ENCODE measurements at places on chromosomes 3 and 15.

DNA sequence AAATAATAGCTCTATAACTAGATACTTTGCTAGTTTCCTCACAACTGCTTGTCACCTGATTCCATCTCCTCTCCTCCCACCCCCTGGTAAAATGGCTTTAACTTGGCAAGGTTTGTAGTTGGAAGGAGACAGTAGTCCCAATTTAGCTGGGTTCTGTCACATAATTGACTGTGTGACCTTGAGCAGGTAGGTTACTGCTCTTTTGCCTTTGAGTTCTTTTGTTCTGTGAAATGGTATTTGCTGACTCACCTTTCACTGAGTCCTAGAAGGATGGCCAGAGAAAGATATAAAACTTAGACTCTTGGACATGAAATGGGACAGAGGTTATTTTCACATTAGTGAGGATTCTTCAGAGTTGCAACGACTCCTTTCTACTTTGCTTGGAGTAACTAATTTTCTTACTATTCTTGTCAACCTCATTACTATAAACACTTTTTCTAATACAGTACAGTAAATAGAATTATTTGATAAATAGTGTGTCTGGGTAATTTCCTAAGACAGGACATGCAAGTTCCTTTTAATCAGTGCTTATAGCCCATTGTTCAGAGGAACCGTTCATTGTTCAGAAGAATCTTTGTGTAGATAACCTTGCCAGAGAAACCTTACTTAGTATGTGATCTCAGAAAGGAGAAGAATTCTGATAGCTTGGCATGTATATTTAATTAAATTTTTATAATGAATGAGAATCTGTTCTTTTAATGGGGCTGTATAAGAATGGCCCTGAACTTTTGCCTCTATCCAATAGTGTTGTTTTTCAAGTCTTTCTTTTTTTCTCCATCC lies 14.3 kb downstream of the AKAP13 start:
- peak; percentile 33 for DNase-seq

DNA sequence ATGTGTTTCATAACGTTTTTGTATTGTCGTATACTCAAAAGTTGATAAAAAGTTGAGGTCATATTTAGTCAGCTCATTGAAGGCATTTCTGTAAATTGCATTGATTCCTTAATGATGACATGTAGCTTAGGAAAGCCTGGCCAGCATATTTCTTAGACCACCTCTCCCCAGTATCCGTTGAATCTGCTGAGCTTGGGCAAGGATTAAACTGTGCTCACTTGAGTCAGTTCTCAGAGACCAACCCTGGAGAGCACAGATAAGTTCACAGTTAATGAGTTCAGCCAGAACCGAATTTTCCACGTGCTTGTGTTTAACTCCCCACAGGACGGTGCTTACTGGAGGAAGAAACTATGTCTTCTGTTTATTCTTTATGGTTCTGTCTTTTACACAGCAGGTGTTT lies 132.7 kb downstream of the SLC25A26 start:
- DNase-seq, result no peak

DNA sequence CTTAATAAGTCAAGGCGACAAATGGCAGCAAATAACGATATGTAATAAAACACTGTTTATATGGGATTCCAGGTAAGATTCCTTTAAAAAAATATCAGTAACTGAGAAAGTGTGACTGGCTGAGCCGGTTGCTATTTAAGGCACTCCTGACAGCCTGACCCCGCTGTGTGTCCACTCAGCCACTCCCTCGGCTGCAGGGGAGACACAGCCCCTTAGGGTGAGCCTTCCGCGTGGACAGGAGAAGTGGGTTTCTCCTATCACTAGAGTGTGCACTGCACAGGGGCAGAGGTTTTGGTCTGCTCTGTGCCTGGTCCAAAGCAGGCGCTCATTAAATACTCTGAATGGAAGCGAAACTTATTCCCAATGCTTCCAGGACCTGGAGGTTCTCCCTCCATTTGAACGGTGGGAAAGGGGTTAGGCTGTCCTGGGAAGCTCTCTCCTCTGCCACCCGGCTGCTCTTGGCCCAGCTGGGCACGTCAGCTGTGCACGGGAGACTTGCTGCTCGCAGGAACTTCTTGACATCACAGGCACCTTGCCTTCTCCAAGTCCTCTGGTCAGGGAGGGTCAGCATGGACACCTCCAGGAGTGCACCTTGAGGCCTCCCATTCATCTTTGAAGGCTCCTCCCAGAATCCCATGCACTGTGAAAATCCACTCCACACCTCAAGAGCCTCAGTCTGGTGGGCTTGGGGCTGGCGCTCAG lies 43.3 kb upstream of the SLCO2A1 start:
- no peak for DNase-seq

GRCh38 chr3:105195260-105195659 lies 171.4 kb upstream of the ALCAM start:
- DNase-seq, result peak; percentile 42

DNA sequence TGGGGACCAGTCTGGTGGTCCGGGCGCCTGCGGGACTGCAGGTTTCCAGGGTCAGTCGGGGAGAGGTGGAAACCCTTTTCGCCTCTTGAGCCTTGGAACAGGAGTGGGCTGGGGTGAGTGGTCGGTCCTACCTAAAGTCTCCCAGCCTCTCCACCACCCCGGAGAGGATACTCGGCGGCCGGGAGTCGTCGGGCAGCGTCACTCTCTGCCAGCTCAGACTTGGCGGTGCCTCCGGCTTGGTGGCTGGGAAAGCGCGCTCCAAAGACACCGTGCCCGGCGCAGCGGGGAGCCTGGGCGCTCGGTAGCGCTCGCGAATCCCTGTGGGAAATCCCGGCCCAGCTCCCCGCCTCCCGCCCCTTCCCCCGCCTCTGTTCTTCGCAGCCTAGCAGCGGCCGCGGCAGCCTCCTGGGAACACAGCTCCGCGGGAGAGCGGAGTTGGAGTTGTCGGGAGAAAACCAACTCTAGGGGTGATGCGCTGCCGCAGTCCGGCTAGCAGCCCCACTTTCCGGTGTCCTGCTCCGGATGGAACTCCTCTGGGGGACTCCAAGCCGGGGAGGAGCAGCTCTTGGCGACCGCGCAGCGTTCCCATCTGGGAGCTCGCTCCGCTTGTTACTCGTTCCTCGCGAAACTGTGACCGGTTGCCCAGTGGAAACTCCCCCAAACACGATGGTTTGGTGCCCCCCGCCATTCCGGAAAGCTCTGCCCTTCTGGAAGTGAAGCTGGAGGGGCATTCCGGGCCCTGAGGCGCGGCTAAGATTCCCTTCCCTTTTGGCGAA lies 1.4 kb downstream of the EPHB1 start:
- no peak for DNase-seq

- DNase-seq, result no peak
Observed at GRCh38 chr3:64121750-64122311, 98.5 kb upstream of the PSMD6 start.

GRCh38 chr3:69803681-69804270 lies 64.5 kb downstream of the MITF start:
- DNase-seq, result no peak

- DNase-seq, result no peak
Observed at GRCh38 chr3:71843071-71843470, 58.1 kb upstream of the PROK2 start.

DNA sequence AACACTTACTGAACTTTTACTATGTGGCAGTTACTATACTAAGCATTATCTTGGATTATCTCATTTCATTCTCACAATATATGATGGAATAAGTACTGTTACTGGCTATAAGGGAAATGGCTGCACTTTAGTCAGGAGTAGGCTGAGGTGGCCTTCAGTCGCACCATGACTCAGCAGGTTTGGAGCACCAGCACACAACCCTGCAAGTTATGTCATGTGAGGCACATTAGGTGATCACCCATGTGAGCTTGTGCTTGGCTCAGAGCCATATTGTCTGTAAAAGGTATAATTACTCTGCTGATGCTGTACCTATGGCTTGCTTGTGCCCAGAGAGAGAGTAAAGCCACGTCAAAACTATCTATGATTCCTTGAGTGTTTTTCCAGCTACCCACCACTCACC lies 54.1 kb upstream of the TIPARP start:
- DNase-seq, result no peak

GRCh38 chr3:64329037-64329436 lies 103.8 kb upstream of the PRICKLE2 start:
- DNase-seq, result no peak

DNA sequence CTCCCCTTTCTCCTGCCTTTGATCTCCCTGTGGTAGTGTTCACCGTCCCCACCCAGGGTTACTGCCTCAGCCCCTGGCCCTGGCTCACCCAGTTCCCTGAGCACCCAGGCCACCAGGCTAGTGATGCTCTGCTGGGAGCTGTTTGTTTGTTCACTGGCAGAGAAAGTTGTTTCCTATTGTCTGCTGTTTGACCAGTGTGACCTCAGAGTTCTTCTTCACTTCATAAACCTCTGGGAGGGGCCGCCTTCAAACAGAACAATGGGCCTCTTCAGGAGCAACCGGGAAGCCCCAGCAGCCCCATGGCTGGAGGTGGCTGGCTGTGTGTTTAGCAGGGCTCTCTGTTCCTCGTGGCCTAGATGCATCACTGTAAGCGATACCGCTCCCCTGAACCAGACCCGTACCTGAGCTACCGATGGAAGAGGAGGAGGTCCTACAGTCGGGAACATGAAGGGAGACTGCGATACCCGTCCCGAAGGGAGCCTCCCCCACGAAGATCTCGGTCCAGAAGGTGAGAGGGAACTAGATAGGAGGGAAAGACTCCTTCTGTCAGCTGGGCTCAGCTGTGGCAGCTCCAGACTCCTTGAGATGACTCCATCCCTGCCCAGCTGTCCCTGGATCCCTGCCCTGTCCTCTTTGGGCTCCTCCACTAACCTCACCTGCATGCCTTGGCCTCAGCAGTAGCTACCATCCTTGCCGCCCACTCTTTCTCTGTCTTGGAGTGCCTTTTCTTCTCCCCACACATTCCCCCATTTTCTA lies 3.4 kb downstream of the CLK3 start:
- no peak for DNase-seq

GRCh38 chr3:100429187-100429716 lies 27.9 kb downstream of the LNP1 start:
- DNase-seq, result no peak

DNA sequence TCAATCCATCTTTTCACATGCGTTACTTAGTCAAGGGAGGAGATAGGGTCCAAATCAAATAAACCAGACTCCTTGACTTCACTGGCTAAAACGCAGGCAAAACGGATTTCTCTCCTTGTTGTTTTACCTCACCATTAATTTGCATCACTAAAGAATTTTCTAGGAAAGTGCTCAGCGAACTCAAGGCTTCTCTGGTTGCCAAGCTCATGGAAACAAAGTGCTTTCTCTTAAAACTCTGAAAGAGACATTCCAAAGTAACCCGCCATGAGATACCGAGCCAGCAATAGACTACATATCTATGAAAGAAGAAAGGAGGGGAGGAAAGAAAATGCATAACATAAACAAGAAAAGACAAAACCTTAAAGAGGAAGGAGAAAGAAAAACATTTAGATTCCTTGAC lies 211.7 kb upstream of the WNT5A start:
- DNase-seq, result no peak

- no peak for DNase-seq
Observed at GRCh38 chr15:84883916-84884781, at the start of gene SLC28A1. TSS of gene SLC28A1 (plus strand) at chr15:84884662. CDS start at chr15:84887761, 3,099 bp downstream.

GRCh38 chr3:127394984-127395662 lies 107.3 kb upstream of the PRR20G start:
- DNase-seq, result no peak

DNA sequence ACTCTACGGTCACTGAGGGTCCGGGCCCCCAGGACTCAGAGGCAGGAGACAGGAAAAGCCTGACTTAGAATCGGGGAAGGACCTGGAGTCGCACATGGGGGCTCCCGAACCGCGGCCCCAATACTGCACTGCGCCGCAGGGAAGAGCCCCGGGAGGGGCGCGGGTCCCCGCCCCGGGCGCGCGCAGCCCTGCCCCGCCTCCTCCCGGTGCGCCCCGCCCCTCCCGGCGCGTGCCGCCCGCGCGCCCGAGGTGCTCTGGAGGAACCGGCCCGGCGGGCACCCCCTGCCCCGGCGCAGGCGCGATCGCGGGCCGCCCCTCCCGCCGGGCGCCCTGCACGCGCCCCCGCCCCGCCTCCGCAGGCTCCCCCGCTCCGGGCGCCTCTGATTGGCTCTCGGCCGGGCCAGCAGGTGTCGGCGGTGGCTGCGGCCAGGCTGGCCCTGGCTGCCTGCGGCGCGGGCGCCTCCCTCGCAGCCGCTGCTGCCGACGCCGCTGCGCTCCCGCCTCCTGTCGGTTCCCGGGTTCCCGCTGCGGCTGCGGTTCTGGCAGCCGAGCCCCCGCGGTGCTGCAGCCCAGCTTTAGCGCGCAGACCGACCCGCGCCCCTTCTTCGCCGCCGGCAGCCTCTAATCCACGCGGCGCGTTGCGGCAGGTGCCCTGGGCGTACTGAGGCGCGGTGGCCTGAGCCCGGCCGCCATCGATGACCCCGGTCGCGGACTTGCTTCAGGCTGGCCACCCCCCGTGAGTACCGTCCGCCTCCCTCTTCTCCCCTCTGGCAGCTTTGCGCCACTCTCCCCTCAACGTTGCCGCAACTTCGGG lies at the start of gene MYRIP:
Gene MYRIP, plus strand, starts transcription at position 429 of the 814 bp plus-strand sequence. CDS start 91,208 bp downstream, outside the sequence.
- DNase-seq, result peak; percentile 70

DNA sequence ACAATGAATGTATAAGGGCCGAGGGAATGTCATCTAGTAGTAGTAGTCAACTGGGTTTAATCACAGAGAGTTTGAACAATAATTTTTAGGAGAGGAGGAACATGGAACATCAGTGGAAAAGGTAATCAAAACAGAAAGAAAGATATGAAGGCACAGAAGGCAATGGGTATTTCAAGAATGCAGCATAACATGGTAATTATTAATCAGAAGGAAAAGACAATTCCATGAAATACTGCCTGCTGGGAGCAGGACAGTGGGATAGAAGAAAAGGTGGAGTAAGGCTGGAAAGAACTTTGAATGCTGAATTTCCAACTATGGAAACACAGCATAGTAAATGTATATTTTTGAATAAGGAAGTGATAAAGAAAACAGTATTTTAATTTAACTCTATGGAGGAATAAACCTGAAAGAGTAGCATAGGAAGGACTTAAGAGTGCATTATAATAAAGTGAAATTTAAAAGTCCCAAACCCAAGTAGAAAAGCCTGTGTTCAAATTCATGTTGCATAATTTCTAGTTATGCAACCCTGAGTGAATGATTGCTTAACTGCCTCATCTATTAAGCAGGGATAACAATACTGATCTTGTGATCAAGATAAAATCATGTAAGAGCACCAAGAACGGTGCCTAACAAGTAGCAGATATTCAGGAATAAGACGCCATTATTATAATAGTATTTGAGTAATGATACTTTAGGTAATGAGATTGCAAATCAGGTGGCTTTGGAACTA lies 357.7 kb downstream of the TBC1D5 start:
- no peak for DNase-seq
